ENCODE measurements at places on chromosomes 16 and 17. TPM values are rescaled to one million over a fixed set of nuclear protein-coding genes. Genes with fewer than 3 reads are reported as not detected.

The SYNRG gene
- total RNA-seq, result 17.7 TPM

The ZFP3 gene
- total RNA-seq, result 1.3 TPM

The TMEM235 gene
- under 0.01 TPM for total RNA-seq

The PIP4K2B gene
- total RNA-seq, result 41.1 TPM

The PPP1R27 gene
- total RNA-seq, result not detected

DNA sequence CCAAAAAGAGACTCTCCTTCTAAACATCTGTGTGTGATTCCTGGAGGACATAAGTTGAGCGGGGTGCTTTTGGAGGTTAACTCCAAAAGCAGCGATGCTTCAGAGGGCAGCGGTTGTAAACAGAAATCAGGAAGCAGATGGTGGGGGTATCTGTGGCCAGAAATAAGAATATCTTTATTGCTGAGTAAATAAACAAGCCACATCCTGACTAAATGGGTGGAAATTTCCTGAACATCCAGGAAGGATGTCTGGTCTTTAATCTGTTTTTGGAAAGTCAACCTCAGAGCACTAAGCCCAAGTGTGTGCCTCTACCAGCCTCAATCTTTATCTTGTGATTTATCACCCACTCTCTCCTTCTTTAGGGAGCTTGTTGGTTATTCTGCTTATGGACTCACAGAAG is 123.3 kb downstream of the CDH13 start:
- peak; percentile 73 for DNase-seq

GRCh38 chr16:54538276-54538675 is 251.7 kb upstream of the IRX3 start:
- DNase-seq, result no peak

DNA sequence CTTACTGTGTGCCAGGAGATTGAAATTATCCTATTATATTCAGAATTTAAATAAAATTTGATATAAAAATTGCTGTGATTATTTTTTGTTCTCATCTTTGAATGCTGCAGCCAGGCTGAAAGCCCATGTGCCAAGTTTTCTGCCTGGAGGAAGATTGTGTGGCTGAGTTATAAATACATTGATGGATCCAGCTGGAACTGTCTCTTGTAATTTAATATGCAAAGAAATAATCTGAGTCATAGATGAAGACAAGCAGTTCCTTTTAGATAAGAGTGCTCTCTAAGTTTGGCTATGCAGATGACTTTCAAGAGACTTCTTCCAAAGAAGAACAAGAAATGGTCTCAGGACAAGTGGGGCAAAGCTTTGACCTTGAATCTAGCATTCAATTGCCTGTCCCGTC is 871.0 kb downstream of the CDH11 start:
- DNase-seq, result no peak

- DNase-seq, result no peak
Measured at GRCh38 chr17:7756968-7757367, 39.4 kb downstream of the DNAH2 start.

GRCh38 chr17:57895382-57896060 is 45.7 kb upstream of the MRPS23 start:
- peak; percentile 24 for DNase-seq

GRCh38 chr16:46862555-46863447 is 21.4 kb upstream of the GPT2 start:
- DNase-seq, result no peak

DNA sequence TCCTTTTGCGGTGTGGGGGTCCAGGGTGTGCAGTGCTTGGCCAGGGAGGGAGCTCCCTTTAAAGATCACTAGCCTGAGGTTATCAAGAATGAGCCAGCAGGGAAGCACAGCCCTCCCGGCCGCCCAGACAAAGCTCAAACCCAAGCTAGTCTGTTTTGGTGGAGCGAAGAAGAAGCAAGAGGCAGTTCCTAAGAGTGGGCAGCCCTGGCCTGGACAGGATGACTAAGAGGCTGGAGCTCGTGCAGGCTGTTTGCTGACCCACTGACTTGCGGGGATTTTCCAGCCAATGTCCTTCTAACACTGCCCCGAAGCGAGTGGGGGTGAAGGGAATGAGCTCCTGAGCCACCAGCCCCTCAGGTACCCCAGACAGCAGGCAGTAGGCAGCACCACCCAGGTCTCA is 134.4 kb downstream of the COPRS start:
- DNase-seq, result peak; percentile 89

DNA sequence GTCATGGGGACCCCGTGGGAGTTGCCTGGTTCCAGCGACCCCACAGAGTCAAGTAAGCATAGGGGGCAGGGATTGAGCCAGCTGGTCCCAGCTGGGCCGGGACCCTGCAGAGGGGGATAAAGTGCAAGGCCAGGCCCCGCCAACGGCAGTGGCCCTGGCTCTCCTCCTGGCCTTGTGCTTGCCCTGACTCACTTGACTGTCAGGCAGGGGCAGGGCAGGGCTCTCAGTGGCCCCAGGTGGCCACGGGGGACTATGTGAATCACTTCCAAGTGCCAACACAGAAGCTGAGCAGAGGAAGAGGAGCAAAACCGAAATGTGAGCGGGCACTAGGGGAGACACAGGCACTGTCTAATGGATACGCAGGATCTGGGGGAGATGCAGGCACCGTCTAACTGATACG is 21.6 kb upstream of the NCBP3 start:
- DNase-seq, result no peak

DNA sequence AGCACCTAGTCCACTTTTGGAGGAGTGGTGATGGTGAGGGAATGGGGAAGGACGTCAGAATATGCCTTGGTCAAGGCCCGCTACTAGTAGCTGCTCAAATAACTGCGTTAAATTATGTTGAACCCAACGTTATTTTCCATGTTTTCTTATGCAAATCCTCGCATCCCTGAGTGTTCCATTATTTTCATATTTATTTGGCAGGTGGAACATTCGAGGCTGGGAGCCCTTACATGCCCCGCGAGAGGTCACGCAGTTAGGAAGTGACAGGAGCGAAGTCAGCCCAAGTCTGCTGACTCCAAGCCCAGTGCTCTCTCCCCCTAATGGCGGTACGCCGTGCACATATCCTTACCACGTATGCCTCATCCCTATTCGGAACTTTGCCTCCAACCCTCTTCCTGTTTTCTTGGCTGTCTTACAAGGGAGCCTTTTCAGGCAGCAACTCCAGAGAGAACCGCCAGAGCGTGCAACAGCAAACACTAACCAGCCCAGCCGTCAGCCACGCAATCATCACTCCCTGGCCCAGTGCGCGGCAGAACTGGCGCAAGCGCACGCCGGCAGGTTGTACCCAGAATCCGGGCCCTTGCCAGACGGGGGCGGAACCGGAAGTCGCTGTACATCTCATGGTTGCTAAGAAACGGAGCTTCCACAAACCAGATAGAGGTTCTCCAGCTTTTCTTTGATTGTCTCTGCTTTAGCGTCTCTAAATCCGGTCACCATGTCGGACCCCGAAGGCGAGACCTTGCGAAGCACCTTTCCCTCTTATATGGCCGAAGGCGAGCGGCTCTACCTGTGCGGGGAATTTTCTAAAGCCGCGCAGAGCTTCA is at the start of gene ODAD4:
Gene ODAD4, plus strand, starts transcription at position 609 of the 824 bp plus-strand sequence. Its CDS starts 107 bp downstream, at position 716.
- DNase-seq, result peak; percentile 97

- DNase-seq, result no peak
Measured at GRCh38 chr17:27581016-27581415, 50.0 kb upstream of the LGALS9 start.

DNA sequence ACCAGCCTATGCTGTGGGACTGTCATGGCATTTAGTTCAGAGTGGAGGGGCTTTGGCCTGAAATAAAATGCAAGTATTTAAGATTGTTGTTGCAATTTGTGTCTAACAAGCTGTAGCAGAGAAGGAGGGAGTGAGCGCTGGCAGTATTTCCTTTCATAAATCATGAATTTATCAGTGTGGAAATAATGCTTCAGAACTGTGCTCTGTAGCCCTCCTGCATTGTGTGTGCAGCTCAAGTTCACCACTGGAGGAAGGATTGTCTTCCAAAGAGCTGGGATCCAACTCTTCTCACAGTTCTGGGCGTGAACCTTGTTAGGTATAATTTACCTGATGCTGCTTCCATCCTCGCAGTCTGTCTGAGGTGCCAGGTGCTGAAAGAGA is 15.1 kb downstream of the SNX11 start:
- no peak for DNase-seq

GRCh38 chr16:56477096-56477878 is 25.9 kb downstream of the OGFOD1 start:
- DNase-seq, result peak; percentile 45

- no peak for DNase-seq
Measured at GRCh38 chr16:27784351-27785306, 234.7 kb downstream of the KATNIP start.

GRCh38 chr17:27633312-27634025 is 2.5 kb downstream of the LGALS9 start:
- DNase-seq, result no peak

- DNase-seq, result no peak
Measured at GRCh38 chr17:51971121-51971520, 187.4 kb downstream of the CA10 start.

- no peak for DNase-seq
Measured at GRCh38 chr17:48241131-48241591, 133.6 kb downstream of the SNX11 start.

- no peak for DNase-seq
Measured at GRCh38 chr17:63792055-63792729, 18.2 kb downstream of the DDX42 start.

- DNase-seq, result peak; percentile 70
Measured at GRCh38 chr16:89981414-89981813, 32.9 kb downstream of the DEF8 start.

GRCh38 chr16:74874912-74875546 is 100.4 kb upstream of the FA2H start:
- DNase-seq, result no peak

DNA sequence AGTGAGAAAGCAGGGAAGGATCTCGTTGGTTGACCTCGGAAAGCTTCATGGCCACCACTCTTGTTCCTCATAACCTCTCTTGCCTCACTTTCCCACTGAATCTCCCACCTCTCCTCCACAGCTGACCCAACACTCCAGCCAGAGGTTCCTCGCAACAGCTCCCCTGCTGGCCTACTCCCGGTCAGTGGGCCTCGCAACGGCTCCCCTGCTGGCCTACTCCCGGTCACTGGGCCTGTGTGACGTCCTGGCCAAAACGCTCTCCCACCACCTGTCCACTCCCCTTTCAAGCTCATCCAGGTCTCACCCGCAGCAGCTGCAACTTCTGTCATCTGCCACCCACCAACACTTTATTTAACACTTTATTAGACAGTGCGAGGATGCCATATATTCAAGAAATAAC is 149.1 kb downstream of the VPS53 start:
- no peak for DNase-seq

GRCh38 chr16:16144416-16144815 is 78.9 kb downstream of the ABCC6 start:
- no peak for DNase-seq

- no peak for DNase-seq
Measured at GRCh38 chr16:2048116-2048543, 345 bp downstream of the TSC2 start.

- no peak for DNase-seq
Measured at GRCh38 chr16:77840673-77841501, 52.5 kb downstream of the VAT1L start.

DNA sequence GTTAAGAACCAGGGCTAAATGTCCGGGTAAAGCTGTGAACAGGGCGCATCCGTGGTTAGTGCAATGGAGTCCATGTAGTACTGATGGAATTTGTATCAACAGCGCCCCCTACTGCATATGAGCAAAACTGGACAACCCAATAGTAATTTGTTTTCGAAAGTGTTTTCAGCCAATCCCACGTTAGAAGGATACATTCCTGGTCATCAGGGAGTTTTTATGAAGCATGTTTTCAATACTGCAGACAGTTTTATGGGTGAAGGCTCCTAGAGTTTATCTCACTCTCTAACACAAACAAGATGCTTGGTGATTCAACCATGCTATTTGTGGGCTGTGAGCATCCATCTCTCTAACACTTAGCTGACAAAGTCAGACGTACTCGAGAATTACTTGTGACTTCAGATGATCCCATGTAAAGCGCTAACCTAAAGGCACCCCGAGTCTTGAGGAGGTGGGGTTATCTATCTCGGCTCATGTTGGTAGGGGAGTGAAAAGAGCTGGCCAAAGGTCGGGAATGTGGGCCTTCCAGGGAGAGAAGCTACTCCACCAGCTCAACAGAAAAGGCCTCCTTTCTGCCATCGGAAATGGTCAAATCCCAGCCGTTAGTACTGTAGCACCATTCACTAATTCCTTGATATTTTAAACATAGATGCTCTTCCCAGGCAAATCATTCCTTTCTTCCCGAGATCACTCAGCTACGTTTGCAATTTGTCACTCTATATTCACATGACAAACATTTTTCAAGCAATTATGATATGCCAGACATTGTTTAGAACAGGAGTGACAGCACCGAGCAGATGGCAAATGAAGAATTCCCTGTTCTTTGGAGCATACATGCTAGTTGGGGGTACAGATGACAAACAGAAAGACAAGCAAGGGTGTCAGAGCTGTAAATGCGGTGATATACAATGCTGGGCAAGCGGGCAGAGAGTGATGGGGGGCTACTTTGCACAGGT is 46.9 kb upstream of the HNF1B start:
- DNase-seq, result peak; percentile 4

- DNase-seq, result no peak
Measured at GRCh38 chr17:63696381-63696961, 3.5 kb downstream of the LIMD2 start.

DNA sequence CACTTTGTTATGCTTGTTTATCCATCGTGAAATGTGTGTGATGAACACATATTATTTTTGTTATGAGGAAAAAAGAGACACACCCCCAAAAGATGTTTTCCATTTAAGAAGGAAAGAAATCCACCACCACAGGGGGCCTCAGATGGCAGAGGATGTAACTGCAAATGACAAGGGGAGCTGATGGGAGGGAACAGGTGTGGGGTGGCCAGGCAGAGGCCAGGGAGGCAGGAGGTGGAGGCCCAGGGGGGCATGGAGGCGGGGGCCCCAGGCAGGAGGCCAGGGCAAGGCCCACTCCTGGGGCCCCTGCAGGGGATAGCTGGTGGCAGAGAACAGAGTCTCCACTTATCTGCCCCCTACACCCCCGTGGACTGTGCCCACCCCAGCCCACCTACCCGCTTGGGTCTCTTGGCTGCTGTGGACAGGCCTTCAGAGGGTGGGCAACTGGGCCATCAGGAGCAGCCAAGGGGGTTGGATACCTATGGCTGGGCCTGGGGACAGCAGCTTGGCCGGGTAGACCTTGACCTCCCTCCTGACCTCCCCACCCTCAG is 28.0 kb downstream of the PPL start:
- DNase-seq, result no peak

DNA sequence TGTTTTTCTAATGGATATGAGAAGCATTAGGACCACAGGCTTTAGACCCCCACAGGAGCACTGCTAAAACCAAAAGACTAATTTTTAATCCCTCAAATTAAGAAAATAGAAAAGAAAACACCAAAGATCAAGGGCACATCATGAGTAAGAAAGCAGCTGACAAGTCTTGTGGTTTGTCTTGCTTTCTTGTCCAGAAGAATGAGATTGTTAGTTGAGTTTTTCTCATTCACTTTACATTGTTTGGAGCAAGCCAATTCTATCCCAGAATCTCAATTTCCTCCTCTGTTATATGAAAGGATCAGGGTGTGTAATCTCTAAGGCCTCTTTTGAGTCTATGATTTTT is 899.0 kb downstream of the KCNJ2 start:
- DNase-seq, result no peak
